ENCODE measurements at places on chromosomes 6 and 20.

DNA sequence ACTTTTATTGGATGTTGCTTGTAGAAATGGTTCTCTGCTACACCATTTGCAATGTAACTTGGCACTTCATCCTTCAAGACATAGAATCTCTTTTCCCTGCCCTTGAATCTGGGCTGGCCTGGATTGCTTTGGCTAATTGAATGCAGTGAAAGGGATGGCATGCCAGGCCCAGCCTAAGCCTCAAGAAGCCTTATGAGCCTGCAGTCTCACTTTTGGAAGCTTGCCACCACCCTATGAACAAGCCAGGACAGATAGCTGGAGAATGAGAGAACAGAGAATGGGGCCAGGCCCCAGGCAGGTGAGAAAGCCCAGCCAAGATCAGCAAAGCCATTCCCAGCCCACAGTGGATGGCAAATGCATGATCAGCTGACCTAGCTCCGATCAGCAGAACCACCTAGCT lies 350.7 kb upstream of the RNF24 start:
- no peak for DNase-seq

DNA sequence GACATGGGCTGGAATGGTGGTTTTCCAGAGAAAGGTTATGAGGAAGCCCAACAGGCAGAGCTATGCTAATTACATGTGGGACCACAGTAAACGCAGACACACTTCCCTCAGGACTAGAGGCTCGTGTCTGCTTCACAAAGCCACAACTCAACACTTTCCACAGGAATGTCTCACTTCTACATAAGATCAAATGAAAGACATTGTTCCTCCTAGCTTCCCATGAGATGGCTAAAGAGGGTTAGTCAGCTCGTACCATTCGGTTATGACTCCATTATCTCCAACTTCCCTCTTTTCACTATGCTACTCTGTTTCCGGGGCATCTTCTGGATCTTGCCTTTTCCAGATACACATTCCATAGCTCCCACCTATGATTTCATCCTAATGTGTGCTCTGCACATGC lies 29.1 kb upstream of the ZC3H12D start:
- no peak for DNase-seq

GRCh38 chr6:31882344-31882743 lies 3.5 kb upstream of the SLC44A4 start:
- peak; percentile 56 for DNase-seq

- no peak for DNase-seq
These were observed 31.4 kb downstream of the LINC00237 start for GRCh38 chr20:21074605-21075336.

GRCh38 chr6:127956260-127956888 lies 55.5 kb upstream of the THEMIS start:
- peak; percentile 2 for DNase-seq
